ENCODE measurements at places on chromosomes 4 and X. TPM values are rescaled to one million over a fixed set of nuclear protein-coding genes. Genes with fewer than 3 reads are reported as not detected.

Gene VGLL1
- total RNA-seq: not detected

Gene CTSO
- total RNA-seq: 12.2 TPM

Gene NUDT10
- 1.3 TPM for total RNA-seq

Gene IGBP1
- total RNA-seq: 60.9 TPM

Gene CENPI
- total RNA-seq: 20.3 TPM

Gene ANXA10
- 0.32 TPM for total RNA-seq

Gene UCHL1
- 579 TPM for total RNA-seq

Gene KLKB1
- total RNA-seq: not detected

Gene ABCB7
- total RNA-seq: 18.6 TPM

Gene LIMCH1
- 8.4 TPM for total RNA-seq

Gene GRID2
- not detected for total RNA-seq

Gene CCDC110
- 0.43 TPM for total RNA-seq

Gene RBM47
- 0.86 TPM for total RNA-seq

Gene SLC6A14
- total RNA-seq: not detected

Gene NLGN3
- total RNA-seq: 0.43 TPM

Gene IQCM
- total RNA-seq: not detected

Gene ESX1
- total RNA-seq: not detected
